Fibroblast of skin of right biceps (primary cell): ENCODE measurements at places on chromosomes 4 and X.

DNA sequence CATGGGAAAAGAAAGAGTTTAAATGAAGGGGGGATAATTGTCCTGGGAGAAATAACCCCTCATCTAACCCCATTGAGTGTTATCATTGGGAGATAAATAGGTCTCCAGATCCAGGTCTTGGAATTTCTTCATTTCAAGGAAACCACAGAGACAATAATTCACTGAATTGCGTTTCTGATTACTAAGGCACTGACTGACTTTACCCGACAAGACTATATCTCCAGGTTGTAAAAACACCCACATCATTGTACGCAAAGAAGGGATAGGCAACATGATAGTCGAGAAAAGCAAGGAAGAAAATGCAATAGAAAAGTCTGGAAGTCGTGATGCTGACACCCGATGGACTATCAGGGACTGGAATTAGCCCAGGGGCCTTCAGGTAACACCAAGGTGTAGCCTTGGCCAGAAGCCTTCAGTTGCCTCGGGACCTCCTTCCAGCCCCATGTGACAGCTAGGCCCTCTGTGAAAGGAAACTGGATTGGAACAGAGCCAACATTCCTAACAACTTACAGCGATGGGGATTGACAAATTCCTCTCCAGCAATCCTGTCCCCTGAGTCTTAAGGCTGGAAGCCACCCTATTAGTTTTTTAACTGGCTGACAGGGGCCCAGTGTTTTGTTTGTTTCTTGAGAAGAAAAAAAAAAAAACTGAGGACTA is 46.5 kb upstream of the RAB9B start:
- peak; percentile 88 for DNase-seq

DNA sequence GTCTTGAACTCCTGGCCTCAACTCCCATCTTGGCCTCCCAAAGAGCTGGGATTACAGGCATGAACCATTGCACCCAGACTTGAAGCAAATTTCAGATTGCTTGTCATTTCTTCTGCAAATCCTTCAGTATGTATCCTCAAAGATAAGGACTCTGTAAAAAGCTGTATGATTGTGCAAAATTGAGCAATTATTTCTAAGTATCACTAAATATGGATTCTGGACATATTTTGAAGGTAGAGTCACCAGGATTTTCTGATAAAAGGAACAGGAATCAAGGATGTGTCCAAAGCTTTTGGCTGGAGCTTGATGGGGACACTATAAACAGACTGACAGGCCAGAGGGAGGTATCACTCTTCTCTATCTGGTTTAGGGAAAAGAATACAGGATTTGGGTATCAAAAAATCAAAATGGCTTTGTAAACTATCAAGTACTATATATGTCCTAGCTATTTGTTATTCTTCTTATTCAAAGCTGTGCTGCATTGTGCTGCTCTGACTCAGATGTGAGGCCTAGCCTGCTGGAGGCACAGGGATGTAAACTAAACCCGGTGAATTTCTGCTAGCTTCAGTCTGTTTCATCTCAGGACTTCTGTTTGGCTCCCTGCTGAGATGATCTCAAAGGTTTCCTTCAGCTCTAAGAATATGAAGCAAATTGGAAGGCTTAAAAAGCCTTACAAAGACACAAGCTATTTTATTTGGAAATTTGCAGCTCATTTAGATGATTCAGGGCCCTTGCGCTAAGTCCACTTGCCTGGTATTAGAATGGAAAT is 8.3 kb downstream of the RPS4X start:
- peak; percentile 68 for DNase-seq

DNA sequence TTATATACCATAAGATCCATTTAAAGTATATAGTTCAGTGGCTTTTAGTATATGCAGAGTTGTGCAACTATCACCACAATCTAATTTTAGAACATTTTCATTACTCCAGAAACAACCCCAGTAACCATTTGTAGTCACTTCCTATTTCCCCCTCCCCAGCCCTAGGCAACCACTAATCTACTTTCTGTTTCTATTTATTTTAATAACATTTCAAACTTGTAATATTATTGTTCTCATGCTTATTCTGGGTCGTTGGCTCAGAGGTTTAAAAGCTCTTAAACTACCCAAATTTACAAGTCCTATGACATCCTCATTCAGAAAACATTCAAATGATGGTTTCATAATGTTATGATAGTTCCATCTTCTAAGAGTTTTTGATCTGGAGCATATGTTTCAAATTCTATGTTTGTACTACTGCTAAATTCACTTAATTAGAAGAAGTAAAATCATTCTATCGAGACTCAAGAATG is 18.4 kb downstream of the XIAP start:
- DNase-seq, result peak; percentile 53

DNA sequence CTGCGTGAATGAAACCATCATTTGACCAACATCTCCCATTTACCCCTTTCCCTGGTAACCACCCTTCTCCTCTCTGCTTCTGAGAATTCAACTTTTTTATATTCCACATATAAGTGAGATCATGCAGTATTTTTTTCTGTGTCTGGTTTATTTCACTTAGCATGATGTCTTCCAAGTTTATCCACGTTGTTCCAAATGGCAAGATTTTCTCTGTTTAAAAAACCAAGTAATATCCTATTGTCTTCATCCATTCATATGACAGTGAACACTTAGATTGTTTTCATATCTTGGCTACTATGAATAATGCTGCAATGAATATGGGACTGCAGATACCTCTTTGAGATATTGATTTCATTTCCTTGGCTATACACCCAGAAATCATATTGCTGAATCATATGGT is 362.4 kb upstream of the SLC7A11 start:
- no peak for DNase-seq

DNA sequence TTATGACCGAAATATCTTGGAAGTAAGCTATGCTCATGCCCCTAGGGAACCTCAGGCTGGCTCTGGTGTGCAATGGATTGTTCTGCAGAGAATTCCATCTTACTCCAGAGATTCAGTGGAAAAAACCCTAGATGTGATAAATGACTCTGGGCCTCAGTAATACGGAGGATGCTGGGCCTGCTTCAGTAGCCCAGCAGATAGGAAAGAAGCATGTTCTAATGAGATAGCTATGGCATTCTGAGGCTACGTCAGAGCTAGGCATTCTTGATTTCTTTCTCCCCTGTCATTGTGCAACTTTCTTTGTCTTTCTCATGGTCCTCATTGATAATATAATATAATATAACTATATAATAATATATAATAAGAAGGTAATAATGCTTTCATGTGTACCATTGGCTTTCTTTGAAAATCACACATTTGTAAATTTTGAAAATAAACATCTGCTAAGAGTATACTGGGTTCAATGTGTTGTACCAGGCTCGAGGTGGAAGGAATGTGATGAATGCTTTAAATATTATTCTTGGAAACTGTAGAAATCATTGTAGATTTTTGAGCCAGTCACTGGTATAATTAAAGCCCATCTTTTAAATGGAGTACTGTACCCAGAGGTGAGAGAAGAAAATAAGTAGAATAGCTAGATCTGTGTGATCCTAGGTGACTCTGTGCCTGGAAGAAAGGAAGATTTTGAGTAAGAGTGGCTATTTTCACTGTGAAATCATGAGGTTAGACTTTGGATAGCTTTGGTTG is 152.0 kb downstream of the IL15 start:
- DNase-seq, result peak; percentile 50

DNA sequence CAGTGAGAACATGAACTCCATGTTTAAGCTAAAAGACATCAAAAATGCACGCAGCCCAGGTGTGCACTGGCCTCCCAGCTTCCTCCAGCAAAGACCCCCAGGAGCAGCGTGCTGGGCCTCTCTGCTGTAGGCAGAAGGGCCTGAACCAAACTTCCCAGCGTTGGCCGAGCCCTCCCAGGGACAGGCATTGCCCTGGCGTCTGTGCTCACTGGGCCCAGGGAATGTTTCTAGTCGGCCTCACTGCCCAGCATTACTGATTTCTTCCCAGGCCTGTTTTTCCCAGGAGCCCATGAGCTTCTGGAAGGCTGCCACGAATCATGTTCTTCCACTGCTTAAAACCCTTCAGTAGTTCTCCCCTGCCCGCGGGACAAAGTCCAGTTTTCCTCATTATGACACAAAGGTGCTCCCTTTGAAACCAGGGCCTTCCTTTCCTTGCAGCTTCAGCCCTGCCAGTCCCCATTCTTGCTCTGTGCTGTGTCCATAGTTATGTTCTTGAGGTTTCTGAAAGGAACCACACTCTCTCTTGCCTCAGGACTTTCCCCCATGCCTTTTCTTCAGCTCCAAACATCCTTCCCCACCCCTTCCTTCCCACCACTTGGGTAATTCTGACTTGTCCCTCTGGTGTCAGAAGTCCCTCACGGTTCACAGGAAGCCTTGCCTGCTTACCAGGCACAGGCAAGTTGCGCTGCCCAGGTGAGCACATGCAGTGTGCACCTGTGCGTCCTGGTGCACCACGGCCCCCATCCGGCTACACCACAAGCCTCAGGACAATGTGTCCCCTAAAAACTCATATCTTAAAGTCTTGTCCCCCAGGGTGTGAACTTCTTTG is 93.4 kb upstream of the ENPP6 start:
- peak; percentile 4 for DNase-seq

DNA sequence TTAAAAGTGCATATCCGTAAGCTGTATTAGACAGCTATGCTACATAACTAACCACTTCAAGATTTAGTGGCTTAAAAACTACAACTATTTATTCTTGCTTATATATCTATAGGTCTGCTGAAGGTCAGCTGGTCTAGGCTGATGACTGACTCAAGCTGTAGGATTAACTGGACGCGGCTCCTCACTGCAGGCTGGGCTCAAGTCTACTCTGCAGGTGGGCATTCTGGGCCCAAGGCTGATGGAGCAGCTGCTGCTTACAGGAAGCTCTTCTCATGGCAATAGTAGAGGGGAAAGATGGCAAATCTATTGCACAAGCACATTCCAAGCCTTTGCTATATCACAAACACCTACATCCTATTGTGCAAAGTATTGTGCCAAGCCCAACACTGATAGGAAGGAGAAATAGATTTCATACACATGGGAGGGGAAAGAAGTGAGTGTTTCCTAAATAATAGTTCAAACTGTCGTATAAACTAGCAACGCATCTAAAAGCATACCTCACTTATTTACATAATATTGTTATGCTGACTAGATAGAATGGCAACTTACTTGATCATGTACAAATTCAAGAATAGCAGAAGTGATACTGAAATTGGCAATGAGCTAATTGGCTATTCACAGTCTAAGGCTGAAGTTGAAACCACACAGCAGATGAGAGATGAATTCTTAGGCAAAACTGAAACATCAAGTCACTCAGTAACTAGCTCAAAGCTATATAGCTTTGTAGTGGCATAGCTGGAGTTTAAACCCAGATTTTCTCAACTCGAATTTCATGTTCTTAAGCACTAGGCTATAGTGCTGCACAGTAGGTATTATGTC is 263.8 kb downstream of the NKX6-1 start:
- no peak for DNase-seq

- no peak for DNase-seq
These were observed 24.4 kb downstream of the IGSF1 start for GRCh38 chrX:131264665-131265064.

- DNase-seq, result no peak
These were observed 327.2 kb downstream of the NKX6-1 start for GRCh38 chr4:84171871-84172270.

DNA sequence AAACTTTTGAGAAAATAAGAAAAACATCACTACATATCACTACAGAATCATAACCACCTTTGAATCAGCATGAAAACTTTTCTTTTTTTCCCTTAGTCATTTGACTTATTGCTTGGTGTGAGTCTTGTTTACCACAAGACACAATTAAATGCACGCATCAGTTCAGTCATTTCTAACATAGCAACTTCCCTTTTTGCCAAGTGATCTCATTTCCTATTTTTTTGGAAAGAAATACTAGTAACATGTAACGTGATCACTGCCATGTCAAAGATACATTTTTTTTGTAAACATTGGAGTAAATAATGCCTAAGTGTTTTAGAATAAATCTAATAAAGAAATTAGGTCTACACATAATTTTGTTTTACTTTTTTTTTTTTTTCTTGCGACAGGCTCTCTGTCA is 5.1 kb upstream of the CXCL8 start:
- DNase-seq, result peak; percentile 76

GRCh38 chr4:87213421-87214075 is 6.9 kb downstream of the KLHL8 start:
- peak; percentile 36 for DNase-seq

GRCh38 chrX:110086162-110086915 is 83.4 kb downstream of the TMEM164 start:
- peak; percentile 49 for DNase-seq

DNA sequence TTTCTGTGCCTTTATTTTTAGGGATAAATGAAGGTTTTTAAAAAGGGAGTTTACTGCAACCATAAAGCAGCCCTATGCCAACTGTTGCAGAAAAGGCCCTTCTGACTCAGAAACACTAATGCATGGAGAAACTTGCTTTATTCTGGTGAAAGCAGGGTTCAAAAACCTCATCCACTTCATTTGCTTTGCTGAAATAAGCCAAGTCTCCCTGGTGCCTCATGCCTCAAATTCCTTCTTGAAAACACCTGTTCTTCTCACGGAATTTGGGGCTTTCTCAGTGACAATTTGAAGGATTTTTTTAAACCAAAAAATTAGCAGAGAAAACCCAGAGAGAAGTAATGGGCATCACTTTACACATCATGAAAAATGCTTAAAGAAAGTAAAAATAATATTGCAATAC is 349.0 kb downstream of the PCDH7 start:
- no peak for DNase-seq

GRCh38 chr4:86991994-86992393 is 57.2 kb downstream of the AFF1 start:
- DNase-seq, result no peak

DNA sequence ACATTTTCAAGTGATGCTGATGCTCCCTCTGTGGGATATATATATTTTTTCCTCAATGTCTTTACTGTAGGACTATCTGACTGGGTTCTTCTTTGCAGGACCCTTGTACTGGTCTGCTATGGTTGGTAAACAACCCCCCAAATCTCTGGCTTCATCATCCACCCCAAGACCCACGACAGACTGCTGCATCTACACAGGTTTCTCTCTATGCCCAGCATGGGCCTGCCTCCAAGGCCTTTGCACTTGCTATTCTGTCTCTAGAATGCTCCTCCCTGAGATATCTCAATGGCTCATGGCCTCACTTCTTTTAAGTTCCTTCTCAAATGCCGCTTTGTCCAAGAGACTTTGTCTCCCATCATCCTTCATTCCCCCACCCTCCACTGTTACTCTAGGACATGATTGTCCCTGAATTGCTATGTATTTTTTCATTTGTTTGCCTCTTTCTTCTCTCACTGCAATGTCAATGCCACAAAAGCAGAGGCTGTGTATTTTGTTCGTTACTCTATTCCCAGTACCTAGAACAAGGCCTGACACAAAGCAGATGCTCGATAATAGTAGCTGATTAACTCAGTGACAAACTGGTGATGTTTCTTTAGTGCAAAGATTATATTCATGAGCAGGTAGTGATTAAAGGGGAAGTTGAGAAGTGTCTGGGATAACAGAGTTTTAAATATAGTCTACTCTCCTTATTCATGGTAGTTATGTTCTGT is 6.6 kb downstream of the EVC start:
- no peak for DNase-seq

GRCh38 chr4:148016063-148016637 is 284.3 kb downstream of the ARHGAP10 start:
- no peak for DNase-seq

DNA sequence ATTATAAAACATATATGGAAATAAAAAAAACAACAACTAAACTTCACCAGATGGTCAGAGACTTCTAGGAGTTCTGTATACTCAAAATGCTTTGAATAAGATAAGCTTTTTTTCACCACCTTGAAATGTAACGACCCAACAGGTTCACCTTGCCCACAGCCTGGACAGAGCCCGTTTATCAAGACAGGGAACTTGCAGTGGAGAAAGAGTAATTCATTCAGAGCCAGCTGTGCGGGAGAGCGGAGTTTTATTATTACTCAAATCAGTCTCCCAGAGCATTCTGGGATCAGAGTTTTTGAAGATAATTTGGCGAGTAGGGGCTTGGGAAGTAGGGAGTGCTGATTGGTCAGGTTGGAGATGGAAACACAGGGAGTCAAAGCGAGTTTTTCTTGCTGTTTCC is 38.5 kb downstream of the AGA start:
- DNase-seq, result no peak
